ENCODE measurements at places on chromosomes 2 and 18.
A peak's percentile ranks its signal among the peaks of the same experiment; 100 is the strongest.

DNA sequence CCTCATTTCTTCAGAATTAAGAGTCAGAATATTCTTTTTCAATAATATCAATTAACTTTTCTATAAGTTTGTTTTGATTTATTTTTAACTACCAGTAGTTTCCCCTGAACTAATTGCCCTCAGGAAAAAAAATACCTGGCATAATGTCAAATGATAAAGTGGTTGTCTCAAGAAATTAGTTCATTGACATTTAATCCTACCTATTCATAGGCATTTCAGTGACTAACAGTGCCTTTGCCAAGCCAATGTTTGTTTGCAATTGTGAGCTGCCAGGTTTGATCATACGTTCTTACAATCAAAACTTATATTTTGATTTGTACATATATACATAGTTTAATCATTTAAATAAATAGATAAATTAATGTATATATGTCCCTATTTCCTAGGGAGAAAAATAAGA, 267.3 kb upstream of the MC4R start:
- DNase-seq: no peak

- no peak for DNase-seq
Measured at GRCh38 chr18:35409911-35410310, 32.8 kb upstream of the ZNF396 start.

DNA sequence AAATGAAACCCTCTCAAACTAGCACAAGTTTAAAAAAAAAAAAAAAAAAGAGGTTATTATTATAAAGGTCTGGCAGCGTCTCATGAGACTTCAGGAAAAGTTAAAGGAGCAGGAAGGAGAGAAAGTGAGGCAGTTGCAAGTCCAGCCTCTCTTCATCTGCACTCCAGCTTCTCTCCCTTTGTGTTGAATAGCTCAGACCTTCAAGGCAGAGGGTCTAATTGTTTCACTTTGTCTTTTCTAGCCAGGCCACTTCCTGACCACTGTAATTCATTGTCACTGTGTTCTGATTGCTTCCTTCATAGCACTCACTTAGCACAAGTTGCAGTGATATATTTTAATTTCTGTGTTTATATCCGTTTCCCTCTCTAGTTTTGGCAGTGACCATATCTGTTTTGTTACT, 99.9 kb downstream of the SPATS2L start:
- DNase-seq: no peak

DNA sequence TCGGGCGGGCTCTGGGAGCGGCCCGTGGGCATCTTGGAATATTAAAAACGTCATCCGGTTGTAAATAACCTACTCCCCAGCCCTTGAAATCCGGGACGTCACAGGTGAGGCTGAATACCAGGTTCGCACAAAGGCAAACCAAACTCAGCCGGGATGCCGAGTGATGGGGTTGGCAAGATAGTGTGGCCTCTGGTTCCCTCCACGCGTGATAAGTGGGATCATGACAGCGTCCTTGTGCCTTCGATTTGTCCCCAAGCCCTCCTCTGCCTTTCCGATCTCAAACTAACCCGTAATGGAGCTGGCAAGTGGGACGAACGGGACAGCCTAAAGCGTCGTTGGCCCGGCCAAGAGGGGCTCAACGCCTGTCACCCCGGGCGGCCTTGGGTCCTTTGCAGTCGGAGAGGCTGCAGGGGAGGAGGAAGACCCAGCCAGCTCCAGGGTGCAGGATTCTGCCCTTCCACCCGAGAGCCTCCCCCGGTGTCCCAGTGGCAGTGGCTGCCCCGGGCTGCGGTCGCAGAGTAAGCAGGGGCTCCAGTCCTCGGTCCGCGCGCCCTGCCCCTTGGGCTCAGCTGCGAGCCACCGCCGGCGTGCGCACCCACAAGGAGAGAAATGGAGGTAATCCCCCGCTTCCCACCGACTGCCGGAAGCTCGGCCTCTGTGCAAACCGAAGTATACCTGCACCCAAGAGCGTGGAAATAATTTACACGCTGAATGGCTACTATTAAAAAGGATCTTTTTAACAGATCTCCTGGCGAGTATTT, 13.4 kb upstream of the PAX3 start:
- no peak for DNase-seq

DNA sequence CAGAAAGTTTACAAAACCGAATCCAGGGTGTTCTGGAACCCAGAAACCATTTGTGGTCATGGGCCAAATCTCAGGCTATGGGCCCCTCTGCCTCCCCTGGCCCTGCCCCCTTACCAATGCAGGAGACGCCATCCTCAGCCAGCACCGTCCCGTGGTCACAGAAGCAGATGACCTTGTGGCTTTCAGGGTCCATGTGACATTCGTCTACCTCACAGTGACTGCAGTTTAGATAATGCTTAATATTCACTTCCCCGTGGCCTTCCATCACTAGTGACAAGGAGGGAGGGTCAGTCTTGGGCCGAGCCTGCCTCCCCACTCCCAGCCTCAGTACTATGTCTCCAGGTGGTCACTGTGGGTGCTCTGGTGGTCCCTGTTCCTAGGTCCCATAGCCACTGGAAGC, 111.6 kb downstream of the CLIP4 start:
- no peak for DNase-seq

DNA sequence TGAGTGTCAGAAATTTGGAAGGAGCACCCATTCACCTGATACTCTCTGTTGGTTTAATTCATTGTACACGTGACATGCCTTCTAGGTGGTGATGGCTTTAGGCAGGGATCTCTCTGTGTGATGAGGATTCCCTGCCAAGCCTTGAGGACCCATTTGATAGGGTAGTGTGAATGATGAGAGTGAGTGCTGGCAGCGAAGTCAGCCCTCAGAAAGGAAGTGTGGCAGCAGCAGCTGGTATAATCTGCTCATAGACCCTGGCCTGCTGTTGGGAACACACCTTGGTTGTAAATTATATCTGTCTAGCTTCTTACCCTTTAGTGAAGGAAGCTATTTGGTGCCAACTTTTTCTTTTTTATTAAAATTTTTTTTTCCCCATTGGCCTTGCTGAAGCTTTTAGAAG, 164.5 kb downstream of the HAUS1 start:
- DNase-seq: no peak

GRCh38 chr2:149652926-149653325, 65.4 kb upstream of the MMADHC start:
- no peak for DNase-seq

DNA sequence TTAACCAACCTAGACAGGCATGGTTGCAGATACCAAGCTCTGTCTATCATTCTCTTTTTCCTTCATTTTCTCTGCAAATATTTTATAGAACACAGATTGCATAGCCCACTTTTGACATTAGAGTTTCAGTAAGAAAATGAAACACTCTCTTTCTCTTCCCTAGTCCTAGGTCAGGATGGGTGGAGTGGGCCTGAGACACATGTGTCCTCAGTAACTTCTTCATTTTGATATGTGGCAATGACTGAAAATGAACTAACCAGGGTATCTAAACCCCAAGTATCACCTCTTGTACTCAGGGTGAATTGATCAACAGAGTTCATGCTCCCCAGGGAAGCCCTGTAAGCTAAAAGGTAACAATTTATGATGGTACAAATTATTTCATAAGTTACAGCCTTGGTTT, 37.0 kb upstream of the KYNU start:
- DNase-seq: no peak

- DNase-seq: no peak
Measured at GRCh38 chr2:177708660-177709444, 316.3 kb downstream of the AGPS start.

- no peak for DNase-seq
Measured at GRCh38 chr18:505483-506122, 5.1 kb upstream of the COLEC12 start.

DNA sequence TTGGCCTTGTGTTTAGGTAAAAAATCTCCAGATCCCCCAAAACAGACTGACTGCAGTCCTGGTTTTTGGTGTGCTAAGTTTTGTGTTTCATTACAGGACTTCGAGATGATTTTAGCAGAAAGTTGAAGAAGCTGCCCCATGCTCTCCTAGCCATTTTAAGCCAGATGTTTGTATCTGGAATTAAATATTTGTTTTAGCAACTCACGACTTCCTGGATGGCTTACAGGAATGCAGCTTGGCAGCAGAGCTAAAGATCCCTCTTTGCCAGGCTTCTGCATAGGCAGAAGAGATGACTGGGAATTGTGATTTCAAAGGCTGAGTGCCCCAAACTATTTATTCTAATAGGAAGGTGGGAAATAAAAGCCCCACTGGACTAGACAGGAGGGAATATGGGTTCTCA, 31.1 kb downstream of the ONECUT2 start:
- DNase-seq: peak; percentile 19

DNA sequence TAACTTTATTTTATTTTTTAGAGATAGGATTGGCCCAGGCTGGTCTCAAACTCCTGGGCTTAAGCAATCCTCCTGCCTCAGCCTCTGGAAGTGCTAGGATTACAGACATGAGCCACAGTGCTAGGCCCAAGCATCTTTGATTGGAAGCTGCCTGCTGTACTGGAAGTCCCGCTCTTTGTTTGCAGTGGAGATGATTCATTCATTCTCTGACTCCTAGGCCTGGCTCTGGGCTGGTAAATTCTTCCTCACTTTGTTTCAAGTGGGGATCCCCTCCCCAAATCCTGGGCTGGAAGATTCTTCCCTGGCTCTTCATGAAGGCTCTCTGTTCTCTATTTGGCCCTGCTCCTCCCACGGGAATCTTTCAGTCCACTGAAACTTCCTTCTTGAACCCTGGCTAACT, 81.9 kb downstream of the NEURL3 start:
- DNase-seq: no peak

- no peak for DNase-seq
Measured at GRCh38 chr2:234329202-234329960, 167.5 kb downstream of the ARL4C start.

DNA sequence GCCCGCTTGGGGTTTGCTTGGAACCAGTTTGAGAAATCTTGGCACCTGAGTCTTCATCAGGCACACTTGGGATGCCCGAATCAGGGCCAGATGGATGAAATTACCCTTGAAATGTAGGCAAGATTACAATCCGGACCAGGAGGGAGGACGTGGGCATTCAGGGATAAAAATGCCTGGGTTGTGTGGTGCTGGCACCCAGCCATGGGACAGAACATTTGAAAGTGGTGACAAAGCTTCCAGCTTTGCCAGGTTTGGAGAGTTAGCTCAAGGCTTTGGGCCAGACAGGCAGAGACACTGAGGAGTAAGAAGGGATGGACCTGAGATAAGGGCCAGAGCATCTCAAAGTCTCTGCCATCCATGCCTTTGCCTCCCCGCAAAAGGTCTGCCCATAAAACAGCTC, 182.2 kb downstream of the TTC32 start:
- no peak for DNase-seq

- DNase-seq: no peak
Measured at GRCh38 chr2:18474700-18475099, 85.8 kb downstream of the RDH14 start.

- peak; percentile 55 for DNase-seq
Measured at GRCh38 chr2:169767243-169767888, 31.3 kb upstream of the SSB start.

- no peak for DNase-seq
Measured at GRCh38 chr2:231513746-231514224, 16.5 kb downstream of the NMUR1 start.

DNA sequence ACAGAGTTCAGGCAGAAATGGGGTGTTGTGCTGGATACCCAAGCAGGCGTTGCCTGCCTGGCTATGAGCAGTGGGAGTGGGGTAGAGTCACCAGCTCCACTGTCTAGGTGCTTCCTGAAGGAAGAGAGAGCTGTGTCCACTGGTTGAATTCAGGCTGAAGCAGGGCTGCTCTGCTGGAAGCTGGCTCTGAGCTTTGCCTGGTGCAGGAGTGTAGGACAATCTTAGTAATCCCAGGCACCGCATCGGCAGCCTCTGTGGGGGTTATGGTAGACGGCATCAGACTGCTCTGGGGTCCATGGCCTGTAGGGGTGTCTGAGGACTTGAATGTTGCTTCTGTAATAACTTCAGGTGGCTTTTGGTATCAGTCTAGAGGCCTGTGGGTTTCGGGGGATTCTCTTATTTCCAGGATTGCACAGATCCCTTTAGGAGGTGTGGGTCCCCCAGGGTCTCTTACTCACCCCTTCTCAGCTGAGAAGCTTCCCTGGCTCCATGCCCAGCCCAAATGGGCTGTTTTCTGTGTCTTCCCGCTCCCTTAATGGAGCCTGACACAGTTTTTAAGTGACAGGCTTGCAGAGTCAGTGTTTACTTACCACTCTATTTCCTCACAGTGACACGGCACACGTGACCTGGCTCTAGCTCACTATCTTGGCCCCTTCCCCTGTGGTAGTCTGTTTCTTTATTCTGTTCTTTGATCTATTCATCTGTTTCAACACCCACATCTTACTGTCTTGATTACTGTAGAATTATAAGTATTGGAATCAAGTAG, 644.3 kb downstream of the CBLN2 start:
- no peak for DNase-seq

DNA sequence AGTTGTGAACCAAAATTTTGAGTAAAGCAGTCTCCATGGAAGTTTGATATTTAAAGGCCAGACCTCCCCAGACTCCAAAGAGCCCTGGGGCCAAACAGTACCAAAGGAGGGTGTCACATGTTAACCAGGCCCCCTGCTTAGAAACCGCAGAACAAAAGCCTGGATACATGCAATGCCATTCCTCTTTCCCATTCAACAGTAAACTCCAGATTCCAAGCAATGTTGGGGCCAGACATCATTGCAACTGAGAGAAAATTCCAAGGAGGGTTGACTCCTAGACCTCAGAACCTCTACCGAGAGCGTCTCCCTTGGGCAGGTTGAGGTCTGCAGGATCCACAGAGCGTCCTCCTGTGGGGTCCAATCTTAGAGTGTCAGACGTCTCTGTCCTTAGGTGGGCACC, 404.4 kb upstream of the SYT4 start:
- DNase-seq: peak; percentile 43

DNA sequence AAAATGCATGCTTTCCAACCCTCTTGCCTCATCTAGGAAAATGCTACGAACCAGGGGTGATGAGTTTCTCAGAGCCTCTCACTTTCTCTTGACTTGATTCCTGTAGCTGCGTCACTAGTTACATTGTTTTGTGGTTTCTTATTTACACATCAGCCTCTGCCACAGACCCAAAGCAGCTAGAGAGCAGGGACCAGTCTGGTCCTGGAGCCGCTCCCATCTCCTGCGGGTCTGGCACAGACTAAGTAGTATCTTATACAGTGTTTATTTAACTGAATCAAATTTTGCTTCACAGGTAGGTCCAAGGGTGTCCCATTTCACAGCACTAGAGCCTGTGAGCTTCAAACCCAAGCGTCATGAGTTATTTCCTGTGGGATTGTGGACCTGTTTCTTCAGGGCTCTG, 310.5 kb downstream of the MYCN start:
- no peak for DNase-seq

DNA sequence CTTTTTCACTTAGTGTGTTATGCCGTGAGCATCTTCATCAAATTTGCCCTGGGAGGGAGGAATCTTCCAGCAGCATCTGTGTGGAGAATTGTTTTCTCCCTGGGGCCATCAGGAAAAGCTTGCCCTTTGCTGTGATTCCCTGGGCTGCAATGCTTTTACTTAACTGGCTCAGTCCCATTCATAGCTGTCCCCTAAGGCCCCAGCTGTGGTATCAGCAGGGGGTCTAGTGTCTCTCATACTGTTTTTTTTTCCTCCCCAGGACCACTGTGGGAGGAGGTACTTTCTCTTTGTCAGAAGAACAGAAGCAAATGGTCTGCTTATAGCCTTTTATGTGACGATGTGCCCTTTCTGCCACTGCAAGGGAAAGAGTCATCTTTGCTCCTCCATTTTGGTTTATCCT, 176.8 kb upstream of the CELF4 start:
- DNase-seq: no peak
